Activated CD8-positive, alpha-beta memory T cell treated with anti-CD3 and anti-CD28 coated beads, Interleukin-2, amount 10 ng/mL, durations not matched to agents 7 days and 5 days (primary cell): ENCODE measurements at places on chromosomes 1 and 21. TPM values are rescaled to one million over a fixed set of nuclear protein-coding genes. Genes with fewer than 3 reads are reported as not detected.
A peak's percentile ranks its signal among the peaks of the same experiment; 100 is the strongest.

DNA sequence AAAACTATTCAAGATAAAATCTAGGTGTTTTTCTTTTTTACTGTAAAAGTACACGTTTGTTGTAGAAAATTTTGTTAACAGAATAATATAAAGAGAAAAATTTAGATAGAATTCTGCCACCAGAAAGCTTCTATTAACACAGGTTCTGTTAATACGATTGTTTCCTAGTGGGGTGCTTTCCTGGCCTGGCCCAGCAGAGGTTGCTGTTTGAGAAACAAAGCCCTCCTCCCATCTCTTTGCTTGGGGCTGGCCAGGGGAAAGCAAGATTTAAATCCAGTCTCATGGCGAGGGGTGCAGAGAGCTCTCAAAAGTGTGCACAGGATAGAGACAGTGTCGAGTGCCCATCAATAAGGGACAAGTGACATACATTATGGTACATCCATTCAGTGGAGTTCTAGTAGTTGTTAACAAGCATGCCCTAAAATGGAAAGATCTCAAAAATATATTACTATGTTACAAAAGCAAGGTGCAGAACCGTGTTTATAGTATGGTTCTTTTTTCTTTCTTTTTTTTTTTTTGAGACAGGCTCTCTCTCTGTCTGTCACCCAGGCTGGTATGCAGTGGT, 14.6 kb upstream of the ACBD3 start:
- DNase-seq = no peak

GRCh38 chr1:184289825-184290550, 96.8 kb upstream of the C1orf21 start:
- no peak for DNase-seq

GRCh38 chr1:187244623-187245022, 415.9 kb downstream of the PLA2G4A start:
- no peak for DNase-seq

GRCh38 chr1:51960262-51960661, 30.2 kb downstream of the RAB3B start:
- no peak for DNase-seq

GRCh38 chr1:225318706-225319575, 108.9 kb downstream of the LBR start:
- no peak for DNase-seq

DNA sequence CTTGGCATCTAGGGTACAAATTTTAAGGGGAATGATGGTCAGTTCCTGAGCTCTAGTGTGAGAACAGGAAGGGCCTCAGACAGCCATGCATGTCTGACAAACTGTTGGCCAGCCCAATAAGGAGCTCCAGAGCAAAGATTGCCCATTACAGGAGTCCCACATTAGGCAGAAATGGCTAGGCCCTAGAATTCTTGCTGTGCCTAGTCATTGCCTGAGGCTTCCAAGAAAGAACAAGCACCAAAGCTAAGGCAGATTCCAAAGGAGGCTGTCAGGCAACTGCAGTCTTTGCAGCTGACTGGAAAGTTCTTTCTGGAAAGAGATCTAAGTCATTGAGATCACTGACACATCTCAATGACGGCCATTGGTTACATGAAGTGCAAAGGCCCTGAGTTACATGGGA, 3.9 kb upstream of the STIL start:
- no peak for DNase-seq

DNA sequence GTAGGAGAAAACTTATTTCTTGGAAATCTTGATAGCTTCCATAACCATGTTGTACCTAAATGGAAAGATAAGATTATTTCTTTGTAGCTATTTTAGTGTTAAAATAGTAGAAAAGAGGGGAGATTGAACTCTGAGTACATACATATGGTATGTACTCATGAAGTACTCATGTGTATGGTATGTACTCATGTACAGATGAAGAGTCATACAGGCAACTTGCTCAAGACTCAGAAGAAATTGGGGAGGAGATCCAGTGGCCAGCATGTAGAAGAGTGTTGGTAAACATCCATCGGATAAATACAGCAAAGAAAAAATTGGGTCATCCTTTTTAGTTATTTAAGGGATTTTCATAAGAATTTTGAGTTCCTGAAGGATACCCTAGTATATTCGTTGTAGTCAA, 29.0 kb downstream of the MDM4 start:
- DNase-seq = no peak

DNA sequence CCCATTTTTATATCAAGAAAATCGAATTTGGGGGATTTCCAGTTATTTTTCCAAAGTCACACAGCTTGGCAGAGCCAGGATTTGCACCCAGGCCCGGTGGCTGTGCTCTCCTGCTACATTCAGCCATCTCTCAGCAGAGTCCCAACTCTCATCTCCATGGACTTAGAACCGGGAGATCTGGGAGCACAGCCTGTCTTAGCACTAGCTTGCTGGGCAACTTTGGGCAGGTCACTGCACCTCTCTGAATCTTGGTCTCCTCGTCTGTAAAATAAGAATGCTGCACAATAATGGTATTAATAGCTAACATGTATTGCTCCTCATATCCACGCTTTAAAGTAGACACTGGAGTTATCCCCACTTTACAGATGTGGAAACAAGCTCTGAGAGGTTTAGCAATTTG, 47.8 kb upstream of the PAX7 start:
- DNase-seq = no peak

DNA sequence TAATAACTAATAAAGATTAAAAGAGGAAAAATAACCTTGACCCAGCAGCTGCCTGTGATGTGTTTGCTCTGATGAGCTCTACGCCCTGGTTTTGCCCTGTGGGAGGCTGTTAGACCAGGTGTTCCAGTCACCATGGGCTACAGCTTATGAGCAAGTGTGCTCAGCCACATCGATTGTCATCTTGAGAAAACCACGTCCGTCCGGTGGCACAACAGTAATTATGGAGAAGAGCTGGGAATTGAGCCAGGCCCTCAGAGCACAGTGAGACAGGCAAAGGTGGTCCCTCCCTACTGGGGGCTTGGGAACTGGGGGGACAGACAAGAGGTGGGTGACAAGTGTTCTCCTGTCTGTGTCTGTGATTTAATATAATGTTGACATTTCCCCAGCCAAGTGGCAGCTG, 420.5 kb downstream of the MATN1 start:
- no peak for DNase-seq

GRCh38 chr1:235642011-235642942, 7.3 kb downstream of the GNG4 start:
- DNase-seq = peak; percentile 90

- no peak for DNase-seq
Measured at GRCh38 chr1:16153096-16153998, 2.5 kb downstream of the EPHA2 start.

DNA sequence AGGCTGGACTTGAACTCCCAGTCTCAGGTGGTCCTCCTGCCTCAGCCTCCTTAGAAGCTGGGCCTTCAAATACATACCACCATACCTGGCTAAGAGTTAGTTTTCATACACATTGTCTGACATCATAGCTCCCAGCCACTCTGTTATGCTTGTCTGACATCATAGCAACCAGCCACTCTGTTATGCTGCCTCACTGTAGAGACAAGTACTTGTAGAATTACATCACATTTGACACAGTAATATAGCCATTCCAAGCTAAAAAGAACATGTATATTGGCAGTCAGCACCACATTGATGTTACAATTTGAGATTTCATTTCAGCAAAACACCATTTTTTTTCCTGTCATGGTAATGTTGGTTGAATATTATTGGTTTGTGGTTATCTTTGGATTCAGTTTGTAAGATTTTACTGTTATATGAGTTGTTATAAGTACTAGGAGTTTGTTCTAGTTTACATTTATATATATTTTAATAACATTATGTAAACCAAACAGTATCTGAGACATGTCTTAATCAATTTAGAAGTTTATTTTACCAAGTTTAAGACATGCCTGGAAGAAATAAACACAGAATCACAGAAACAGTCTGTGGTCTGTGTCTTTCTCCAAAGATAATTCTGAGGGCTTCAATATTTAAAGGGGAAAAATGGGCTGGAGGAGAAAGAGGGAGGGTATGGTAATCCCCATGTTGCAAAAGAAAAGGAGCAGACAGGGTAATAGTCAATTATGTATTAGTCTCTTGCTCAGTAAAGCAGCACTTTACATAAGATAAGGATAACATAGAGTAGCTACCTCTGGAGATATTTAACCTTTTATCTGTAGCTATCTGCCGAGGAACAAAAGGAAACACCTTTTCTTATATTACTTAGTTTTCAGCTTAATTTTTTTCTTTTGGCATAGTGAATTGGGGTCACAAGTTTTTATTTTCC, 43.0 kb downstream of the XPR1 start:
- DNase-seq = no peak

DNA sequence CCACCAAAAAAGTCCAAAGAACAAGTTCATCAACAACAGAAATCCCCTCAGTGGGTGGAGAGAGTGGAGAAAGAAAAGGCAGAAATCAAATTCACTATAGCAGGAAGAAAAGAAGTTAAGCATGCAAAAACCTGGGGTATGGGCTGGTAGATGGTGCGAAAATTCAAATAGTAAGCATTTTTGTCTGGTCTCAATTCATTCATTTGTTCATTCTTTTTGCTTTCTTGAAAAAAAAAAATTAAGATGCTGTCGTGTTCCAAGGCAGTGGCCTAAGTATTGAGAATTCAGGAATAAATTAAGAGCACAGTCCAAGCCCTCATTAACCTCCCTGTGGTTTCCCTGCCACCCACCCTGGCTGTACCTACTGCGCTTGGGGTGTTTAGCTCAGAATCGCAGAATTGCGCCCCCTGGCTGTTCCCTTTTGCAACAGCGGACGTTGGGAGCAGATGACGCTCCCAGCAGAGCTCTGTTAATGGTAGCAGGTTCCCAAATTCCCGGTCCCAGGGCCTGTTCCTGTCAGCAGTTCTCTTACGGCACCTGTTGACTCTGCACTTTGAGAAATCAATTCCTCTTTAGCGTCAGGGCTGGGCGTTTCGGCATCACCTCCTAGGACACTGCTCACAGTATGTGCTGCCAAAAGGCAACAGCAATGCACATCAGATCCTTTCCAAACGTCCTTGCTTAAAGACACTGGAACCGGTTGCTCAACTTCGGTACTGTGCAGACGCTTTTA, 34.0 kb upstream of the SSX2IP start:
- DNase-seq = no peak

DNA sequence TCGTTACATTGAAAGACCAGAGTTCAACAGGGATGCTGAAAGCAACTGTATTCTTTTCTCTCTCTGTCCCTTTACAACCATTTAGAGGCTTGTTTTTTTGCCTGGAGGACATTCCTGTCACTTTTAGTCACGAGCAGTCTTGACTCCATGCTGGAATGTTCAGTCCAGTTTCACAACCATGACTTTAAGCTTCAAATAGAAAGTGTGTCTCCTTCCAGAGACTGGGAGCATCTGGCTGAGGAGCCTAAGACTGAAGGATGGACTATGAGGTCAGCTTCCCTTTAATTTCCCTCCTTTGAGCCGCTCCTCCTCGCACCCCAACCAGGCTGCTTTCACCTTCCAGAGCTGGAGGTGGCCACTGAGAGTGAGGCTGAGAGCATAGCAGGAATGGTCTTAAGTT, 10.5 kb upstream of the RYR2 start:
- DNase-seq = no peak

GRCh38 chr1:170578359-170578758, 46.4 kb downstream of the GORAB start:
- no peak for DNase-seq

DNA sequence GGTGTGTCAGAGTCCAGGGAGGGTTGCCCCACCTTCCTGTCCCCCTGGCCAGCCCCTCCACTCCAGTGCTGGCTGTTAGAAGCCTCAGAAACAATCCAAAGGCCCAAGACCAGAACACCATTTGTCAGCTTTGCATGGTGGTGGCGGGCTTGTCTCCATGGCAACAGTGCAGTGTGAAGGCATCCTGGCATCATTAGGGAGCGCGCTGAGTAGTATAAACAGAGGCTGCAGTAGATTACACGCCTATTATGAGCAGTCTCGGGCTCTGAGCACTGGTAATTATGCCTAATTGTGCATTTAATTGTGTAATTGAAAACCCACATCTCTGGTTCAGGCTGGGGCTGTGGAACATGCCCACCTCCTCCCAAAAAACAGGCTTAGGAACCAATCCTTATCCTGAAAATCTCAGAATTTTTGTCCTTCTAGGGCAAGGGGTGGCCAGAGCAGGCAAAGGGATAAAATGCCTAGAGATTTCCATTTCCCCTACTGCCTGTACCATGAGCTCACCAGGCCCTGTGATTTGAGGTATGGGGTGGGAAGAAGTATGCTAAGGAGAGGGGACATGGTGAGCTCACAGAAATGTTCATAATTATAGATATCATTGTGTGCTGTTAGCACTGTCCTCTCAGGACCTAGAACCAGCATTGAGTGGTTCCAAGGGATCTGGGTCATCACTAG, 11.7 kb downstream of the NKAIN1 start:
- DNase-seq = no peak

DNA sequence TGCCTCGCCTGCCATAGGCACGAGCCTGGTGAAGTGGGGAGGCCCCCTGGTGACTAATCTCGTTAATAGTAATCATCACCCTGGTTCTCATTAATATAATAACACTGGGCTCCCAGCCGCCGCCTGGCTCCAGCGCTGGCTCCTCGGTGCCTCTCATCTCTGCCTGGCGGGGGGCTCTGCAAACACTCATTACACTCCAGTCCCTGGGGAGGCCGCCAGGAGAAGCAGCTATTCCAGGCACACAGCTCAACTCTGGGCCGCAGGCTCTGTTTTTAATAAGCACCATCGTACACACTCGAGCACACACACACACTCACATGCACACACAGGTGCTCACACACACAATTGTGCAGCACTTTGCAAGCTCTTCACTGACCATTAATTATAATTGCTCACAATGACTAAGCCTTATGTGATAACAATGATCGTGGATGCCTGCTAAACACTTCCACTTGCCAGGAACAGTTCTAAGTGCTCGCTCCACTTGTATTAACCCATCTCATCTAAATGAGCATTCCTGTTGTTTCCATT, 52.2 kb downstream of the SDC3 start:
- no peak for DNase-seq

- DNase-seq = no peak
Measured at GRCh38 chr1:93215322-93215721, 34.8 kb downstream of the CCDC18 start.

- peak; percentile 52 for DNase-seq
Measured at GRCh38 chr1:43509740-43510375, 20.8 kb upstream of the PTPRF start.

- no peak for DNase-seq
Measured at GRCh38 chr1:167841530-167841929, 72.4 kb downstream of the ADCY10 start.

GRCh38 chr1:210779269-210779668, 354.7 kb downstream of the KCNH1 start:
- DNase-seq = no peak

The FAM151A gene
- total RNA-seq = not detected

The RLF gene
- total RNA-seq = 18.8 TPM

The PRELP gene
- not detected for total RNA-seq

The EPHA2 gene
- total RNA-seq = not detected

The S100A9 gene
- not detected for total RNA-seq

The CELA3A gene
- total RNA-seq = not detected
